ENCODE measurements at places on chromosomes 7 and 10. TPM values are rescaled to one million over a fixed set of nuclear protein-coding genes. Genes with fewer than 3 reads are reported as not detected.

DNA sequence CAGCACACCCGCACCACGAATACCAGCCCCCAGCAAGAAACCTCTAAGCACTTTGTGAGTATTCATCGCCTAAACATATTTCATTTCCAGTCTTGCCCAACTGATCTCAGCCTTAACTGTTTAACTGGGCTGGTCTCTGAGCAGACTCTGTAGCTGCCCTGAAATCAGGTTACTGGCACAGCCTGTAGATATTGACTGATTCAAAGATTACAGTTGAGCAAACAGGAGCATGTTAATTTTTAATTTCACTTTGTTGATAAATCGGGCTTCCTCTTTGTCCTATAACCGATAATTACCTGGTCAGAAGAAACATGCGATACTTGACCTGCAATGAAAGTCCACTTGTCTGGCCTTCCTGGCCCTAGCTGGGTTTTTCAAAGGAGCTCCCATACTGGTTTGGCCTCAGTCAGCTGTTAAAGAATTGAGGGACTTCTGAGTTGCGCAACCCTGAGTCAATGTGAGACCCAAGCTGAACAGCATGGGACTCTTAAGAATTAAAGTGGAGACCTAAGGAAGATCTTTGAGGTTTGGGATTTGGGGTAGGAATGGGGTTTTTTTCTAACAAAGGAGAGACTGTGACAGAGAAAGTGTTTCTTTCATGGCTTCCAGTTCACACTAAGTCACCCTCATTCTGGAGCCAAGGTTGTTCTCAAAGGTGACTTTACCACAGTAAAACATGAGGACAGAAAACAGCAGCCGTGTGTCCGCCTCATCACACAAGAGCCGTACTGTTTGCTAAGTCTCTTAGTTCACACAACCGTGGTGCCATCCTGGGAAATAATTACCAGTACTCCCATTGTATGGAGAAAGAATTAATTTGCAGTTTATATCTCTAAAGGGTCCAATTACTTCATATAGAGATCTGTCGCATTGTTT lies 75.9 kb downstream of the PPP1R3C start:
- no peak for DNase-seq

DNA sequence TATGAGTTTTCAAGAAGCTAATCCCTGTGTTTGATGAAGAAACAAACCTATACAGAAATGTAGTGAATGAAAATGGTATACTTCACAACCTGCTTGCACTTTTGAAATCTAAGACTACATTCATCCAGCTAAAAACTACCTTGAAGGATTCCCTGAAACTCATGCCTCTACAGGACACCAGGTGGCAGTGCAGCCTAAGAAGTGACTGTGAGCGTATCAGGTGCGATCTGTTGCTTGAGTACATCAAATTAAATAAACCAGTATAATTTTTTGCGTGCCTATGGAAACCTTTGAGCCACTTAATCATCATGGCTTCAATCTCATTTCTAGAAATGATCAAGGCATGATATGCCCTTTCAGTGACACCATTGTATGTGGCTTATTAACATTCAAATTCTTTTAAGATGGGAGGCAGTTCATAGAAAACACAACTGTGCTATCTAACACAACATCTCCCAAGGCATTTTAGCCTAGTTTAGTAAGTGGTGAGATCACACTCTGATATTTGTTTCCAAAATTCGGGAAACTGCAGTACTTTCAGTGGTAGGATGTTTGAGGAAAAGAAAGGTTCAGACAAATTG lies 57.4 kb downstream of the PPP1R17 start:
- DNase-seq: peak; percentile 86

GRCh38 chr10:80187060-80187459 lies 18.3 kb downstream of the ANXA11 start:
- DNase-seq: no peak

DNA sequence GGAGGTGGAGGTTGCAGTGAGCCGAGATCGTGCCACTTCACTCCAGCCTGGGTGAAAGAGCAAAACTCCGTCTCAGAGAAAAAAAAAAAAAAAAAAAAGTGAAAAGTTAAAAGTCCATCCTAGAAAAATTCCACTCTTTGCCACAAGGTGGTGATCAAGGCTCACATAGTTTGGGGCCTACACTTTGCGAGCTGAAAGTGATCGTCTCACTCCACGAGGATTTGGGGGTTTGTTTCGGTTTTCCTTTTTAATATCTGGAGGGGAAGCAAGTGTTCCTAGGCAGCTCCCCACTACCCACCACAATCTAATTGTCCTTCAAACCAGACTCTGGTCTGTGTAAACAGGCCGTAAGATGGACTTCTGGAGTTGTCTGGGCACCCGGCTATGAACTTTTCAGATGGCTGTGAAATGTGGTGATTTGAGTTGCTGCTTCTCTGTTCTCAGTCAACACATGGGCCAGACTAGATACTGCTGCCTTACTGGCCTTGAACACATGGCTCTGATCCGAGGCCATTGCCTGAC lies 27.1 kb downstream of the PRLHR start:
- DNase-seq: peak; percentile 89

GRCh38 chr7:69661342-69661741 lies 63.1 kb downstream of the AUTS2 start:
- DNase-seq: no peak

Gene TDRD1
- not detected for total RNA-seq

Gene GNGT1
- not detected for total RNA-seq

Data from Karpas-422 (cell line).